ENCODE measurements at places on chromosomes 11 and 22.

- DNase-seq: no peak
Observed at GRCh38 chr11:118448294-118448693, 12.0 kb downstream of the KMT2A start.

DNA sequence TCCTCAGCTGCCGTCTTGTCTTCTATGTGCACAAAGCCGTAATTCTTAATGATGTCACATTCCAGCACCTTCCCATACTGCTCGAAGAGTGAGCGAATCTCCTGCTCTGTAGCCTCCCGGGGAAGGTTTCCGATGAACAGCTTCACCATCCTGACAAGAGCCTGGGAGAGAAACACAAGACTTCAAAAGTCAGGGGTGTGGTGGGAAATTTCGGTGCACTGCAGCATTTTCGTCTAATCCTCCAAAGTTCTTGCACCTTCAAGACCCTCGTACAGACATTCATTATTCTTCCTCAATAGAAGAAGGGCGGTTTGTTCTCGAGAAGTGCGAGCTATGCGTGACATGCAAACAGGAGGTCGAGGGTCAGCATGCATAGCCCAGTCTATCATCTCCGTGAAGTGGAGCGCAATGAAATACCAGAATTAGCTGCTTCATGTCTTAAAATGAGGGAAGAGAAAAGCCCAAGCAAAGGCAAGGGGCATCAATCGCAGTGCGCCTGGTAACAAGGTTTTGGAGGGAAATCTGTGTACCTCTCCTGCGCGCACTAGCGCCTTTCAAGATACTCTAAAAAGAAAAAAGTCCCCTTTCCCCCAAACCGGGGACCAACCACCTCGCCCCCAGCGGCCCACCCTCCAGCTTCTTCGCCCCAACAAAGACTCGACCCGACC lies 622 bp downstream of the RBM4B start:
- DNase-seq: no peak

GRCh38 chr22:31230871-31231621 lies 18.9 kb downstream of the LIMK2 start:
- peak; percentile 40 for DNase-seq

GRCh38 chr11:111413849-111414248 lies 34.8 kb upstream of the POU2AF1 start:
- DNase-seq: no peak

- DNase-seq: no peak
Observed at GRCh38 chr11:1766719-1767398, 3.1 kb upstream of the CTSD start.

DNA sequence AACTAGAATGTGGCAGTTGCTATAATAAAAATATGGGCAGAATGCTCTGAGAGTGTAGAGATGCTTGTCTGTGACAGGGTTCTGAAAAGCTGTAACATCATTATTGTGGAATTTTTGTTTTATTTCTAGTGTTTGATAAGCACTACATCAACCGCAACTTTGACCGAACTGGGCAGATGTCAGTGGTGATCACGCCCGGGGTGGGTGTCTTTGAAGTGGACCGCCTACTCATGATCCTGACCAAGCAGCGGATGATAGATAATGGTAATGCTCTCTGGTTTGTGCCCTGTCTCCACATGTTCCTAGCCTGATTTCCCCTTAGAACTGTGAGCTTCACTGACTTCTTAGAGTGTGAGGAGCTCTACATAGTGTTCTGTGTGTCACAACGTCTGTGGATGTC lies 48.8 kb downstream of the DEPDC5 start:
- no peak for DNase-seq

GRCh38 chr11:31973172-31973571 lies 117.7 kb upstream of the RCN1 start:
- DNase-seq: no peak

- no peak for DNase-seq
Observed at GRCh38 chr22:25680956-25681355, 61.0 kb upstream of the MYO18B start.

DNA sequence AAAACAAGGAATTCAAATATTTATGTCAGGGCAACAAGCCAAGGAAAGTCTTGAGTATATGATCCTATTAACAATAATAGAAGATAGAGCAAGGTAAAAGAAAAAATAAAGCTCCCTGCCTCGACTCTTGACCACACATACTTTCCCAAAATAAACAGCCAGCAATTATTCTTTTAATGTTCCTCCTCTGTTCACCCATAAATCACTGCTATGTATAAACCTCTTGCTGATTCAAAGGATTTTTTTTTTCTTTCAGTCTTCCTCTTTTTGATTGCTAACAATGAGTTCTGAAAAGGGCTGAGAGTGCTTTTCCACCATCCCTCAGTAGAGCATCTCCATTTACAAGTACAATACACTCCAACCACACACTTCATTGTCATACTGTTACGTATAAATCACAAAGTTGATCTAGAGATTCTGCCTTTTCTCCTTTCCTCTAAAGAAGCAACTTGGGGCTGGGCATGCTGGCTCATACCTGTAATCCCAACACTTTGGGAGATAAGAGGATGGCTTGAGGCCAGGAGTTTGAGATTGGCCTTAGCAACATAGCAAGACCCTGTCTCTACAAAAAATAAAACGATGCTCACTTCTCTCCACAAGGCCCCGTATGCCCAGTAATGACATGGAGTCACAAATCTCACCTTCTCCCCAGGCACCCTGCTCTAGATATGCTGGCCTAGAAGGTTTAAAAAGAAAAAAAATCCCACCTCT lies 24.0 kb downstream of the RAB30 start:
- no peak for DNase-seq

DNA sequence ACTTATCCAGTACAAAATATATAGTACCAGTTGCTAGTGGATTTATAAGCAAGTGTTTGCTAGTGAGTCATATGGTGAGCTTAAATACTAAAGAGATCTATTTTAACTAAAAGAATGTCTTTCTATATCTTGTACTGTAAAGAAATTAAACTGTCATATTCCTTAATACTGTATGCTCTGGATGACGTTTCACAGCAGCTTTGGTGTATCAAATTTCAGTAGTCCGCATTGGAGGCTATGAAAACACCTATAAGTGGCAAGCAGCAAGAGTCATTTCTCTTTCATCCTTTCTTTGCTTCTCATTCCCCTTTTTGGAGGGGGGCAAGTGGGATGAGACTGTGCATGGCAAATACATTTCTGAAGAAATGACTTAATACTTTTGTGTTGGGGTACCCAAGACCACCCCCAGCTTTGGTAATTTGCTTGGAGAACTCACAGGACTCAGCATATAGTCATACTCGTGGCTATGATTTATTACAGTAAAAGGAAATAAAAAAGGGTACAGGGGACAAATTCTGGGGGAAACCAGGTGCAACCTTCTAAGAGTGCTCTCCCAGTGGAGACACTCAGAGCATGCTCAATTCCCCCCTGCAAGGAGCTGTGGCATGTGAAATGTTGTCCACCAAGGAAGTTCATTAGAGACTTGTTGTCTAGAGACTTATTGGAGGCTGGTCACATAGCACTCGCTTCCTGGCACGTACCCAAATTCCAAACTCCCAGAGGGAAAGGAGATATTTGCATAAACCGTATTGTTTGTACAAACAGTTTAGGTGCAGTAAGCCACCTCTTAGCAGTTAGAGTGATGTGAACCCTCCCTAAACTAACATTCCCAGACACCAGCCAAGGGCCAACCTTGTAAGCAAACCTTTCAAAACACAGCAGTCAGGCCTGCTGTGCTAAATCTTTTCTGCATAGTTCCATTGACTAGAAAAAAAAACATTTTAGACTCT lies 210.8 kb downstream of the PGR start:
- no peak for DNase-seq

DNA sequence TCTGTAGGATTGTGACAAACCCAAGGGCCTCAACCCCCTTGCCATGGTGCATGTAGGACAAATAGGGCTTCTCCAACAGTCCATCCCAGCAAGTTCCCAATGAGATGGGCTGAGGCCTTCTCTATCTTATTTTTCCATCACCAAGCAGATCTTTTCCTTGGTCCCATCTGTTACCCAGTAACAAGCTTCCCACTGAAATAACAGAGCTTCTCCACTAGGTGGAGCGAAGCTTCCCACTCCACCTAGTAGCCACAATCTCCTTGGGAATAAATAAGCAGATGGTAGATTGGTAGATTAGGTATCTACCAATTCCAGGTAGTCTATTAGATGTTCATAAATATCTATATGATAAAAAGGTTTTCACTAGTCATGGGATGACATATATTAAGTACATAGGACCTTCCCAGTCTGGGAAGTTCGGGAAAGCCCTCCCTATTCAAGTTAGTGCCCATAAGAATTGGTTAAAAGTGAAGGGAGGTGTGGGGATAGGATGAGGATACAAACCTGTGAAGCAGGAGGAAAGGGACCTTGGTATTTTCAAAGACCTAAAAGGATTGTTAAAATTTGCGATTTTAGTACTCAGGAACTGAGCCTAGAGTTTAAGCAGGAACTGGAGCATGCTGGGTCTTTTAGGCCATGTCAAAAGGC lies 5.9 kb upstream of the OR52L1 start:
- DNase-seq: no peak

DNA sequence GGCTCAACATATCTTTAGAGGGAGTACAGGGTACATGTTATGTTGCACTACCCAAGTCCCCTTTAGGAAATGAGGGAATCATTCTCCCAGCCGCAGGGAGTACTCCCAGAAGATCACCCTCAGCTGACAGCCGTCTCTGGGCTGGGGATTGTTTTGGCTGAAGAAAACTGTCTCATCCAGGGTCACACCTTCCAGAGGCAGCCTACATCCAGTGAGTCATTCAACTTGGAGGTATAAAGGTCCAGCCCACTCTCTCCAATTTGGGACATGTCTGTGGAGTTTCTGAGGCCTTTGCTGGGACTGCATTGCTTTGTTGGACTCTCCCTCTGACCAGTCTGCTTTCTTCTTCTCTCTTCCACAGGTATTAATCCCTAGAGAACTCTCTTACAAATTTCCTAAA lies 42.1 kb downstream of the RASSF10 start:
- DNase-seq: no peak

DNA sequence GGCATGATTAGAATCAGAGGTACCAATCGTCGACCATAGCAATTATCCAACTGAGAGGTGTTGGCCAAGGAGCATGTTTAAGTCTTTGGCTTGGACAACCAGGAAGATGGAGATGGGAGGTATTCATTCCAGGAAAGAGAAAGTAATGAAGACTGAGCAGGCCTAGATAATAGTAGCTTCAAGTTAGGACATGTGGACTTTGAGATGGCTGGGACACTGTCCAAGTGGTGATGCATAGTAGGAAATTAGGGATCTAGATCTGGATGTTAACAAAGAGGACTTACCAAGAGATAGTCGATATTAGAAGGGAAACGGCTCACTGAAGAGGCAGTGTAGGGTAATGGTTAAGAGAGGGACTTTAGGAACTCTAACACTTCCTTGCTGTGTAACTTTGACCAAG lies 266.7 kb downstream of the FAM76B start:
- no peak for DNase-seq

DNA sequence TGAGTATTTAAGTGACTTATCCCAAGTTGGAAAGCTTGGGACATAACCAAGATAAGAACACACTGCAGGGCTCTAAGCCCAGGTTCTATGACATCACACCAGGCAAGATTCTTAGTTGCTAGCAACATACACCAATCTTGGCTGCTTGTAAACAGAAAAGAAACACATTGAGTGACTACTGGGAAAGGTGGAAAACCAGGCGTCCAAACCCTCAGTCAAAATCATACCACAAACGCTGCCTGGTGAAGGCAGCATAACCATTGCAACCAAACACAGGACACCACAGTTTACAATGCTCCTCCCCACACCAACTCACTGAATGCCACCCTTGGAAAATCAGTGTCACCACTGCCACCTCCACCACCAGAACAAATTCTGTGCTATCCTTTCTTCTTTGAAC lies 379.9 kb downstream of the TTC28 start:
- DNase-seq: no peak

- DNase-seq: no peak
Observed at GRCh38 chr22:26624803-26625202, 3.0 kb downstream of the CRYBA4 start.

DNA sequence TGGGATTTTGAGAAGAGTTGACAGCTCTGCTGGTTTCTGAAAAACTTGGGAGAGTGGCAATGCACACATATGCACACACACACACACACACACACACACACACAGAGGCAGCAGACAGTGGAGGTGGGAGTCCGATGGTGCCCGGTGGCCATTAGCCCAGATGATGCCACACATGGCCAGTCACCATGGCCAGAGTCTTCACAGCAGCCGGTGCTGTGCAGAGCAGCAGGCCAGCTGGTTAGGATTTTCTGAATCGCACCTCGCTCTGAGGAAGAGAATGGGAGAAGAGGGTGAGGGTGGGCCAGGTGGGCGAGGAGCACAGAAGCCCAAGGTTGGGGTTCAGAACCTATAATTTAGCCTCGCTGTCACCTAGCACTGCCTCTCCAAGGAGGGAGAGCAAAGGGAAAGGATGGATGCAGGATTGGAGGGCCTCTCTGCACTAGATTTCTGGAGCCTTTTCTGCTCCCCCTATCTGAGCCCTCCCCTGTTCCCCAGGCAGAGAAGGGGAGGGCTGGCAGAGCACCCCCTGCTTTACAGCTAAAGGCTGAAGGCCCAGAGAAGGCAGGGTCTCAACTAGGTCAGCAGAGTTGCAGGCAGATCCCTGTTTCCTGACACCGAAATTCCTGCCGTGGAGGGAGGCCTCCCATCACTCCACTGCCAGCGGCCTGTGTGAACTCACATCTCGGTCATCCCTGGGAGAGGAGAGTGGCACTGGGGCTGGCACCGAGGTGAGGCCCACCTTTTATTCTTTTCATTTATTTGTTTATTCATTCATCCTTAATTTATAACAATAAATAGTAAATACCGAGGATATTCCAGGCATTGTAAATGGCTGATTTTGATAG lies 25.8 kb upstream of the FXYD6 start:
- no peak for DNase-seq

GRCh38 chr11:119829402-119829801 lies 100.4 kb upstream of the NECTIN1 start:
- DNase-seq: no peak

DNA sequence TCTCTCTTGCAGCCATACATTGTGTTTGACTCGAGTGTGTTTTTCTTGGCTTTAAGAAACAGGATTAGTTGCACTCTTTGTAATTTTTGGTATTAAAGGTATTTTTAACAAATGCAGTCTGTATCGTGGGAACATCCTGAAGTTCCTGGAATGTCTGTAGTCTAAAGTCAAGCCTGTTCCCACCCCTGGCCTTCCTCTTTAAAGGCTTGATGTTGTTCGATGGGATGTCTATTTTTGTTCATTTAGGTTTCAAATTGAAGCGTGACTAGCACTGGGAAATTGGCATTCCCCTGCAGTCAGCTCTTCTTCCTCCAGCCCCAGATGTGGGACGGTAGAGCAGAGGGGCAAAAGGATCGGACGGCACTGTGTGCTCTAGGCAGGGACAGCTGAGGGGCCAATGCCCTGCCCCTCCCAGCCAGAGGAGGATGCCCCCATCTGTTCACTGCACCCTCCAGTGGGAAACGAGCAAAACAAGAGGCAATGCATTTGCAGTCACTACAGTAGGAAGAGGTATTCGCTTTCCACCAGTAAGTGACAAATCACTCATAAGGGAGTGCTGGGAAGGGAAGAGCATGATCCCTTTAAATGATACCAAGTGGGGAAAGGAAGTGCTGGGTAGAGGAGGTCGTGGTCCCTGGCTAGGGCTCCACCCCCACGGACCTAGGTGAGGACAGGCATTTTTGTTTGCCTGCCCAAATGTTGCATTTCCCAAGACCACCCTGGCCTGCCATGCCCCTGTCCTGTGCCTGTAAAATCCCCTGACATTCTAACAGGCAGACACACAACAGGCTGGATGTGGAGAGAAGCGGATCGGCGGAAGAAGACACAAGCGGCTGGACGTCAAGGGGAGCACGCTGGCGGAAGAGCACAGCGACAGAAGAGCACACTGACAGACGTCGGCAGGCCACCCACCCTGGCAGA lies 47.4 kb upstream of the SEPTIN5 start:
- no peak for DNase-seq

GRCh38 chr11:94964934-94965333 lies 8.4 kb downstream of the CWC15 start:
- DNase-seq: no peak

Data from activated T-cell treated with anti-CD3 and anti-CD28 coated beads for 4 hours (primary cell).